ENCODE measurements at places on chromosomes 5 and 9.

- no peak for DNase-seq
These were observed 5.0 kb upstream of the IFNA14 start for GRCh38 chr9:21244836-21245235.

DNA sequence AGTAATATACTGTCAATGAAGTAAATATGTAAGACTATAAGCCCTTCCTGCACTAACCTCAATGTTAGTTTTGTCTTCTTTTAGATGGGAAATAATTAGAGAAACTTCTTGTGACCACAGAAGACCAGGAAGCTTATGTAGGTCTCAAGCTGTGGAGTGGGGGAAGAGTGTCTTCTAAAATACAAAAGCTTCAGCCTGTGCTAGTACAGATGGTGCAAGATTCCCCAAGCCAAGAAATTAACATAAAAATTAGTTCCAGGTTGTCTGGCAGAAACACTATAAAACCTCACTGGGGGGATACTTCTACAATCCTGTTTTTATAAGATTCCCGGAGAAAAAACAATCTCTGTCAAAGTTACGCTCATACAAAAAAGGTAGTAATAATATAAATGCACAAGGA lies 103.6 kb downstream of the FNBP1 start:
- DNase-seq, result no peak

GRCh38 chr5:57431759-57432158 lies 50.9 kb downstream of the ACTBL2 start:
- DNase-seq, result no peak

DNA sequence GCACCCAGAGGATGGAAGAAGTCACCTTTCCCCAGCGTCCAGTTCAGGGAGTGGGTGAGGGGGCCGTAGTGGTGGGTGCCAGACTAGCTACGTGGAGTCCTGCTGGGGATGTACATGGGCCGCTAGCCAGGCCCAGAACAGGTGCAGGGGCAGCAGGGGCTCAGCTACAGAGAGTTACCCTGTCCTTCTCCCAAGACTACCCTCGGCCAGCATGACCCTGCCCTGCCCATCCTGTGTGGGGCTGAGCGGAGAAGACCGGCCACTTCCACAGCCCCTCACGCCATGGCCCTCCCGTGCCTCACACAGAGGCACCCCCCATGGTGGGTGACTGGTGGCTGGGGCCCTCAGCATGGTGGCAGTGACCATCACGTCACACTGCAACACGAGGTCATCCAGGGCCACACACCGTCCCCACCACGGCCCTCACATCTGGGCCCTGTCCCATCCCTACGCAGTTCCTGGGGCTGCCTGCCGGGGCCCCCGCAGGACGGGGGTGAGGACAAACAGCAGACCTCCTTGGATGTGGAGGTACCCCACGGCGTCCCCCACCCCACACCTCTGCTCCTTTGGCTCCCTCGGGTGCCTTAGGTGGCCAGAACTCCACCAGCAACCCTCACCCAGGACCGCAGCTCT lies 977 bp upstream of the DPP7 start:
- DNase-seq, result no peak

DNA sequence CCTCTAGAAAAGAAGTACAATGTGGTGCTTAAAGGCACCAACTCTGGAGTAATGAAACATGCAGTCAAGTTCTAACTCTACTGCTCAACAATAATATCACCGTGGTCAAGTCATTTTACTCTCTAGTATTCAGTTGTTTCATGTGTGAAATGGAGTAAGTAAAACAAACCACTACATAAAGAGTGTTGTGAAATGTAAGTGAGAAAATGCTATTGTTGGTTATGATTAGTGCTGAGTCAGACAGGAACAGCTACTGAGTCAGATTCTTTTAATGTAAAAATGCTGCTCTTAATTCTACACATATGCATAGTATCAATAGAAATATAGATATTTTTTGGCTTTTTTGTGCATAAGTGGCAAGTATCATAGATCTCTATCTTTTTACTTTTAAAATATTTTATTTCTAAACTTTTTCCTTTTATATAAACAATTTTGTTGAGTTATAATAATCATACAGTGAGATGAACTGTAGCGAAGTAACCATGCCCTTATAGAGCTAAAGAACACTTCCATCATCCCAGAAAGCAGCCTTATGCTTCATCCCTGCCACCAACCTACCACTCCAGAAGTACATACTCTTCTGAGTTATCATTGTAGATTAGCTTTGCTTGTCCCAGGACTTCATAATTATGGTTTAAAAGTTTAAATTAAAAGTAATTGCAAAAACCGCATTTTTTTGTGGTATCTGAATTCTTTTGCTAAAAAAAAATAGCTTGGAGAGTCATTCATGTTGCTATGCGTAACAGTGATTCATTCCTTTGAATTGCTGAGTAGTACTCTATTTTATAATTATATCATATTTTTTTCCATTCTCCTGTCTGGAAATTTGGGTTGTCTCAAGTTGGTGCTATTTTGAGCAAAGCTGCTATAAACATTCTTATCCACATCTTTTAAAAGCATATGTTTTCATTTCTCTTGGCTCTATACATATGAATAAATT lies 548.2 kb upstream of the CLINT1 start:
- no peak for DNase-seq

GRCh38 chr5:37715361-37715760 lies 124.5 kb downstream of the GDNF start:
- DNase-seq, result no peak

DNA sequence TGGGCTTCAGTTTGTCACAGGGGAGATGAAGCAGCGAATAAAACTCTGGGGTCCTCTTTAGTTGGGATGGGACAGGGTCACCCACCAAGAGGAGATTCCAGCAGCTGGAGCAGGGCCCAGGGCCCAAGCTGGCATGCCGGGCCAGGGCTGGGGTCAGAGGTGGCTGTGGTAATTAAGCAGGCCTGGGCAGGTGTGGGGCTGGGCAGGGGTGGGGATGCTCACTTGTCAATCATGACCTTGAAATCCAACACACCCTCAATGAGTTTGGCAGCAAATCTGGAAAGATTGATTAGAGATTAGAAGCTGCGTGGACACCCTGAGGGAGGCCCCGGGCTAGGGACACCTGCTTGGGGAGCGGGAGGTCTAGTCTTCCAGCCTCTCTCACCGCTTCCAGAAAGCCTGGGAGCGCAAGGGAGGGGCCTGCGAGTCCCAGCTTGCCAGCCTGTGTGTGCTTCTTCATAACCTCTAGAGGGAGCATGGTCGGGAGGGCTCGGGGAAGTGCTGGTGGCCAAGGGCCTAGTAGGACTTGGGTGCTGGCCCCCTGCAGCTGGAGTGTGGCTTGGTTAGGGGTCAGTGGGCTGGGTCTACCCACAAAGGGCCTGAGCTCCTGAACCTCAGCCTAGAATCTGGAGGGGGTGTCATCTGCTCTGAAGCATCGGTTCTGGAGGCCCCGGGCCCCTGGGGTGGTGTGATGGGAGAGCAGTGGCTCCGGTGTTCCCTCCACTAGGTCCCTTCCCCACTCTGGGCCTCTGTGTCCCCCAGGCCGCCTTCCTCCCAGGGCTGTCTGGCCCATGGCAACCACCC lies 7.6 kb downstream of the CRAT start:
- no peak for DNase-seq

- no peak for DNase-seq
These were observed 4.0 kb upstream of the ADAMTS16 start for GRCh38 chr5:5135957-5136676.

DNA sequence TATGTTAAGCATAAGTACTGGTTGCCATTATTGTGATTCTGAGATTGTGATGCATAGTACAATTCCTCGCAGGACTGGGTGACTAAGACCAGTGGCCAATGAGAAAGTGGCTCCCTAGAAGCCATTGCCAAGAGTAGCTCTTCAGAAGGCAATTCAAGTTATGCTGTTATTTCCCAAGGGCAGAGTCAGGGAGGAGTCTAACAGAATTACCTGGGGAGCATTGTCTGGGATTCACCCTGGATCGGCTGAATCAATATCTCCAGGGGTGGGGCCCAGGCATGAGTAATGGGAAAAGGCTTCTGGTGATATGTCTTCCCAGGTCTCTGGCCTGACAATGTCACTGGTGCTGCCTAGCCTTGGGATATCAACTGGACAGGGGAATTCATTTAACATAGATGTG lies 10.9 kb upstream of the ARHGEF28 start:
- no peak for DNase-seq

GRCh38 chr5:18270635-18271338 lies 636.5 kb downstream of the TAF11L14 start:
- no peak for DNase-seq

GRCh38 chr5:78503958-78504653 lies 143.7 kb downstream of the SCAMP1 start:
- no peak for DNase-seq

DNA sequence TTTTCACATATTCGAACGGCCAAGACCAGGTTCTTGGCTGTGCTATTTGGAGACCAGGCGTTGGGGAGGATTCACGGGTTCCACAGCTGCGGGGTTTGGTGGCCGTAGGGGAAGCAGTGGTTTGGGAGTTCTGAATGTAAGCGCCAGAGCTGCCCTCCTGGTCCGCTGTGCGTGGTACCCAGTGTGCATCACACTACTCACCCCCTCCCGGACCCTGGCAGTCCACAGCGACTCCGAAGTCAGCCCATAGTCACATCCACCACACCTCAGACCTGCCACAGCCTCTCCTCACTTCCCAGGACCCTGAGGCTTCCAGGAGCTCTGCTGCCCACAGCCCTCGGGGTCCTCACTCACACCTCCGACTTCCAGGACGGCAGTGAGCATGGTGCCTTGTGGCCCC lies 26.8 kb downstream of the AMBP start:
- no peak for DNase-seq

- DNase-seq, result no peak
These were observed 168.5 kb upstream of the PIK3R1 start for GRCh38 chr5:68047035-68047434.

DNA sequence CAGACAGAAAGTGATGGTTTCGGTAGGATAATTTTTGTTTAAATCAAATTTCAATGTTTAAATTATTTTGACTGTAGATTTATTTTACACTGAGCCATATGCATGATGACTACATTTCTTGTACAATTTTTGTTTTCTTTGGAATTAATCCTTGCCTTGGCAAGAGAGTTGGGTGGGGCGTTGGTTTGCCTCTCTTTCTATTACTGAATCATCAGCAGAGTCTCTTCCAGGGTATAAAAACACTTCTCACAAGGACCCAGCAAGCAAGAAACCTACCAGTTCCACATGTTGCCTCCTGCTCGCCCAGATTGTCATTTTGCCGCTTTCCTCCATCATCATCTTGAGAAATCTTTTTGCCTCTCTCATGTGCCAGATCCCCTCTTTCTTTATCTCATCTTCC lies 455.0 kb upstream of the DMAC1 start:
- DNase-seq, result no peak

DNA sequence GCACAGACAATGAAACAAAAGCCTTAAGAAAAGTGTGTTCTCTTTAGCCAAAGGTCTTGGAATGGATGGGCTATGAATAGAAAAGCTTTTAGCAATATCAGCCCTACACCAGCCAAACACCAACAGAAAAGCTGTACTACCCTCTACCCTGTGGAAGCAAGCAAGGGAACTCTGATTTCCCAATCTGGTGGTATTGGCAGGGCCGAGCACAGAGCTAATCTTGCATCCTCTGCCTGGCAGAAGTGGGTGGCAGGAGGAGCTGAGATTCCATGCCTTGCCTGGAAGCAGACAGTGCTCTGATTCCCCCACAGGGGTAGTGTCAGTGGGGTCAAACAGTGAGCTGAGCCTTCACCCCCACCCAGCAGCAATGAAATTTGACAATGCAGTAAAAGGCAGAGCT lies 29.6 kb upstream of the ZNF782 start:
- no peak for DNase-seq

DNA sequence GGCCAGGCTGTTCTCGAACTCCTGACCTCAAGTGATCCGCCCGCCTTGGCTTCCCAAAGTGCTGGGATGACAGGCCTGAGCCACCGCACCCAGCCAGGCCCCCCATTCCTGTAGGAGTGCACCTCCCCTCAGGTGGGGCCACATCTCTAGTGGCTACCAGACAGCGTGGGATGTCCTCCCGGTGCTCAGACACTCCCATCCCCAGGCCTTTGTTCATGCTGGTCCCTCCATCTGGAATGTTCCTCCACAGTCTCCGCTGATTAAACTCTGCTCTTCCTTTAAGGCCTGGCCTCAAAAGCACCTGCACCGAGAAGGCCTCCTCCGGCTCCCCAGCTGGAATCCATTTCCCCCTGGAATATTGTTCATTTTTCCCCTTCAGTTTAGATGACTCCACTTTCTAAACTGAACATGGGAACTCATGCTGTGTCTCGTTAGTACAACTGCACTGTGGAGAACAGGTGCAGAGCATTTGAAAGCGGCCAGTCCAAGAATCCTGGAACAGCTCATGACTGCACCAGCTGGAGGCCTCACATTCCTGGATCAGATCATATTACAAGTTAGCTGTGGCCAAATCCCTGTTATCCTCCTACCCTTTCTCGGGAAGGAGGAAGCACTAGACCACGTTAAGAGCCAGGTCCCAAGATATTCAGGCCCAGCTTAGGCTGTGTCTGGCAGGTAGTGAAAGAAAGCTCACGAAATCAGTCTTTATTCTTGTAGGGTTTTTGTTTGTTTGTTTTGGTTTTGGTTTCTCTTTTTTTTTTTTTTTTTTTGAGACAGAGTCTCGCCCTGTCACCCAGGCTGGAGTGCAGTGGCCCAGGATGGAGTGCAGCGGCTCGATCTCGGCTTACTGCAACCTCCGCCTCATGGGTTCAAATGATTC lies 10.8 kb upstream of the PRRC2B start:
- peak; percentile 87 for DNase-seq

- DNase-seq, result no peak
These were observed 19.1 kb downstream of the PTGS1 start for GRCh38 chr9:122389799-122390481.

DNA sequence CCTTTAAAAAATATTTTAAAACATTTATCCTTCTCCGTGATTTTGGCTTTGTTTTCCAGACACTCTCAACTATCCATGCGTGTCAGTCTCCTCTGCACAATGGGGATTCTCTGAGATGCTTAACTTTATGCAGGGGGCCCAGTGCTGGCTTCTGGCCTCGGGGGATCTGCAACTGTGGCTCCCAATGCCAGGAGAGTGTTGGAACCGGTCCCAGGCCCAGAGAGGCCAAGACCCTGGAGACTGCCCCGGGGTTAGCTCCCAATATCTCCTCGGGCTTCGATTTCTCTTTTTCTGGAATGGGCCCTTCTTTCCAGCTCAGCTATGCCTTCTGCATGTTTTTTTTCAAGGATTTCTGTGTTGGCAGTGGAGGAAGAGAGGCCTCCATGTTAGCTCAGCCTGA lies 20.1 kb upstream of the SARDH start:
- DNase-seq, result no peak
